ENCODE measurements at places on chromosomes 4 and X.
A peak's percentile ranks its signal among the peaks of the same experiment; 100 is the strongest.

DNA sequence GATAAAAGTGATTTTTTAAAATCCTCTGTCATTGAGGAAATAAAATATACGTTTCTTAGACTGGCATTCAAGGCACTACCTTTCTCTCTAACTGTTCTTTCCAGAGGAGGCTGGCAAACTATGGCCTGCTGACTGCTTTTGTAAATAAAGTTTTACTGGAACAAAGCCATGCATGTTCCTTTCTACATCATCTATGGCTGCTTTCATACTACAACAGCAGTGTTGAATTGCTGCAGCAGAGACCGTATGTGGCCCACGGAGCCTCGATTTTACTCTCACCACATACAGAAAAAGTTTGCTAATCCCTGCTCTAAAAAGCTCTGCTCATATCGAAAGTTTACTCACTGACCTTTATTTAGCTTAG lies 20.2 kb downstream of the SETD7 start:
- DNase-seq = no peak

DNA sequence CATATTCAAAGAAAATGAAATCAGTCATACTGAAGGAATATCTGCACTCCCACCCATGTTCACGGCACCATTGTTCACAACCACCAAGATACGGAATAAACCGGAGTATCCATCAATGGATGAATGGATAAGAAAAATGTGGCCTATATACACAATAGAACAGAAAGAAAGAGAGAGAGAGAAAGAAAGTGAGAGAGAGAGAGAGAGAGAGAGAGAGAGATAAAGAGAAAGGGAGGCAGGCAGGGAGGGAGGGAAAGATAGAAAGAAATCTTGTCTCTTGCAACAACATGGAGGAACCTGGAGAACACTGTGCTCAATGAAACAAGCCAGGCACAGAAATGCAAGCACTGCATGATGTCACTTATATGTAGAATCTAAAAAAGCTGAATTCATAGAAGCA lies 52.4 kb downstream of the ANKRD17 start:
- DNase-seq = no peak

DNA sequence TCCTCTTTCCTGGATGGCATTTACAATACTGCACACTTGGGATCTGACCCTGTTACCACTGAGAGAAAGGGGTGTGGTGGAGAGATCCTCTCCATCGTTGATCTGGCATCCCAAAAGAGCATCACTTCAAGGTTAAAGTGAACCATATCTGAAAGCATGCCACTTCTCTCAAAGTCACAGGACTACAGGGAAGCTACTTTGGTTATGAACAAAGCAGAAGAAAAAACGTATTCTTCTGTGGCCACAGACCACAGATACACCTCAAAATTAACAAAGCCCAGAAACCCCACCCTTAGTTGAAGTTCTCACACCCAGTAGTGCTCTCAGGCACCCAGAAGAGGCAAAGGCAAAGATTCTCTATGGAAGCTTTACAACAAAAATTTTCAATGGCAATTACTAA lies 108.3 kb downstream of the JADE1 start:
- no peak for DNase-seq

GRCh38 chr4:33091961-33092360 lies 2371.8 kb downstream of the PCDH7 start:
- no peak for DNase-seq

DNA sequence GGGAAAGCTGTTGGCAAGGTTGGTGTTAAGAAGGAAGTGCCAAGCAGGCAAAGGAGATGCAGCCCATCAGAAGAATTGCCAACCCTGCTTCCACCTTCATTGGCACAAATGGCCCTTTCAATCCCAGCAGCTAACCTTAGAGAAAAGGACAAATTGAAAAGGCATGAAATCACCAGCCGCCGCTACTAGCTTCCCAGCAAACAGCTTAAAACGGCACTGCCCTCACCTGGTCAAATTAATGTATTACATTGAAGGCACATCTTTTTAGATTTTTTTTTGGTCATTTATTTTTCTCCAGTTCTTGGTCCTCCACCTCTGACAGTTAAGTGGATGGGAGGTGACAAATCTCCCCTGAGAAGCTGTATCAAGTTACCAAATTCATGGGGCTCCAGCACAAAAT lies 51.0 kb upstream of the NHSL2 start:
- DNase-seq = peak; percentile 44

GRCh38 chr4:41561244-41561643 lies 23.3 kb downstream of the LIMCH1 start:
- no peak for DNase-seq

- DNase-seq = no peak
Measured at GRCh38 chr4:8550691-8551090, 29.5 kb upstream of the GPR78 start.

GRCh38 chr4:128153800-128154199 lies 92.7 kb downstream of the LARP1B start:
- DNase-seq = no peak

DNA sequence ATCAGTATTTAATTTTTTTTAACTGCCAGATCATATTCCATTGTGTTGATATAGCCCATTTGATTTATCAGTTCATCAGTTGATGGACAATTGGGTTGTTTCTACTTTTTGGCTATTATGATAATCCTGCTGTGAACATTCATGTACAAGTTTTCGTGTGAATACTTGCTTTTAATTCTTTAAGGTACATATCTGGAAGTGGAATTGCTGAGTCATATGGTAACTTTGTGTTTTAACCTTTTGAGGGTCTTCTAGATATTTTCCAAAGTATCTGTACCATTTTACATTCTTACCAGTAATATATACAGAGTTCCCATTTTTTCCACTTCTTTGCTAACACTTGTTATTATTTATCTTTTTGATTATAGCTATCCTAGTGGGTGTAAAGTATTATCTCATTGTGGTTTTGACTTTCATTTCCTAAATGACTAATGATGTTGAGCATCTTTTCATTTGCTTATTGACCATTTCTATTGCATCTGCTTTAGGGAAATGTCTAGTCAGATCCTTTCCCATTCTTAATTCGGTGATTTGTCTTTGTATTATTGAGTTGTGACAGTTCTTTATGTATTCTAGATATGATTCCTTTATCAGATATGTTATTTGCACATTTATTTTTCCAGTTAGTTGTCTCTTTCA lies 75.2 kb upstream of the NUDT6 start:
- DNase-seq = no peak

- DNase-seq = no peak
Measured at GRCh38 chr4:172083272-172083671, 270.1 kb downstream of the GALNTL6 start.

DNA sequence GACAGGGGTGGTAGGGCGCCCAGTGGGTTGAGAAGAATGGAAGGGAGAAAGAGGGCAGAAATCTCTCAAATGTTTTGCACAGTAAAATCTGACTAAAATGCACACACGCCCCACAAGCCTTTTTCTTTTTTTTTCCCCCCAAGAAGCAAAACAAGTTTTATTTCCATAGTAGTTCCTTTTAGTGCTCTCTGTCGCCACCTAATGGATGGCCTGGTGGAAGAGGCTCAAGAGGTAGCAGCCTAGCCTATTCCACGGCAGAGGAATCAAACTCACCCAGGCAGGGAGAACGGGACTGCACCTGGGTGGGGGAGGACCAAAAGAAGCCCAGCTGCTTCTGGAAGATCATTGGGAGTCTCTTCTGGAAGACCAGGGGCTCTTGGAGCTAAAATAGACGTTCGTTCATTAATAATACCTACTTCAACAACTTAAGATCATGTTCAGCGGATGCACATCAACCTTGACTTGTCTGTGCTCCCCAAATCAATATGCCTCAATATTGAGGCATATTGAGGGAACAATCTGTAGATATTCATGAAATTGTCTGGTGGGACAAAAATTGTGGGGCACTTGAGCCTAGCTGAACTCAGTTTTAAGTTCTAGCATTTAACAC lies 31.6 kb upstream of the IRAK1 start:
- peak; percentile 81 for DNase-seq

- no peak for DNase-seq
Measured at GRCh38 chrX:24214568-24214967, 65.0 kb downstream of the ZFX start.
